ENCODE measurements at places on chromosomes 2 and 18. TPM values are rescaled to one million over a fixed set of nuclear protein-coding genes. Genes with fewer than 3 reads are reported as not detected.

- DNase-seq = no peak
These were observed 38.9 kb downstream of the ZNF532 start for GRCh38 chr18:58903533-58903932.

DNA sequence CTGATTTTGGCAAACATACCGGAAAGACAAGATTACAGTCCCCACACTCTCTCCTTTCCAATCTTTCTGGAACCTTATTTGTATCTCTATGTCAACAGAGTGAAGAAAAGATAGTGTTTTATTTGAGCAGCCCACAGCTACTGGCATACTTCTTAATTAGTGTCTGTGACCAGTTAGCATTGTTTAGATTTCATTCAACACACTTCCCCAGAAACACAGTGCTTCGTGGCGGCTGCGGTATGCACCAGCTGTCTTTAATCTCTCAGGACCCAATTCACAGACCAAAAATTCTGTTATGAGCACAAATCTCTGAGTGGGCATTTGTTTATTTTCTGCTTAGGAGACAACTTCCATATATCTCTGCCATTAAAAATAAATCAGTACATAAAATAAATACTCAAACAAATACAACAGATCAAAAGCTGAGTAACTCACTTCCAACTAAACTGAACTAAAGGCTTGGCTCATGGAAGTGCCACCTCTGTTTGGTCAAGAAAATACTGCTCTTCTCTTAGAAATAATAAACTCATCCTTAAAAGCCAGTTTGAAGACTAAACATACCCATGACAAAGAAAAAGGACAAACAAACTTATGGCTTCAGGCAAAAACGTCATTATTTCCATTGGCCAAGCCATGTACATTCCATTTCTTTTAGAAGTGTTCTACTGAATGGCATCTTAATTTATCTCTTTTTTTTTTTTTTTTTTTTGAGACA is 392.4 kb downstream of the TXNL1 start:
- no peak for DNase-seq

GRCh38 chr18:61764381-61764780 is 128.4 kb downstream of the RNF152 start:
- no peak for DNase-seq

DNA sequence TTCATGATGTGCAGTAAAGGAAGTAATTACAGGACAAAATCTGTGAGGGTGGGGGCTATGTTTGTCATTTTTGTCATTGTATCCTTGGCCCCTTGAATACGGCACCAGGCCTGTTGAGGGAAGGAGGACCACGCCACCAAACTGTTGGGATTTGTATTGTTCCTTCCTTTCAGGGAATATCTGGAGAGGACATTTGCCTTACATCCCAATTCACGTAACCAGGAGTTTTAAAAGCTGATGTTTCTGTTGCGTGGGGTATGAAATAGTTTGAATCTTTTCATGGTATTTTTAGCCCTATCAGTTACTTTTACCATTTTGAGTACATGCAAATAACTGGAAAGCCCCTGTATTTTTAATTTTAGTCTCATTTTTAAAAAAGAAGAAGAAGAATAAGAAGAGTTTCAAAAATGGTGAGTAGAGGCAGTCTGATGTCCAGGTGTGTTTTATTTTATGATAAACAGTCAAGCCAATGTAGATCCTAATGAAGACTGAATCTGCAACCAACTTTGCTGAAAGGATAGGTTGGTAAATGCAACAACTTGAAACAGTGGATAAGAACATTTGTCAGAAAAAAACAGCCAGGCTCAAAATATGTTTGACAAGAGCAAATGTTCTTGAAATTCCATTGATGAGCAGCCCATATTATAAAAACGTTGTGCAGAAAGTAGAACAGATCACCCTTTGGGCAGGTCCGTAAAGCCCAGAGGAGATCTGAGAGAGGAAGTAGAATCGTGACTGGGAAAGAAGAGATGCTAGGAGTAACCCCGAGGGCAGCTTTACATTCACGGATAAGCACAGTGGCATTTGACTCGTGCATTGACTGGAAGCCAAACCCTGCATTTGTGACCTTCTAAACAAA is 54.5 kb downstream of the RASGRP3 start:
- DNase-seq = no peak

DNA sequence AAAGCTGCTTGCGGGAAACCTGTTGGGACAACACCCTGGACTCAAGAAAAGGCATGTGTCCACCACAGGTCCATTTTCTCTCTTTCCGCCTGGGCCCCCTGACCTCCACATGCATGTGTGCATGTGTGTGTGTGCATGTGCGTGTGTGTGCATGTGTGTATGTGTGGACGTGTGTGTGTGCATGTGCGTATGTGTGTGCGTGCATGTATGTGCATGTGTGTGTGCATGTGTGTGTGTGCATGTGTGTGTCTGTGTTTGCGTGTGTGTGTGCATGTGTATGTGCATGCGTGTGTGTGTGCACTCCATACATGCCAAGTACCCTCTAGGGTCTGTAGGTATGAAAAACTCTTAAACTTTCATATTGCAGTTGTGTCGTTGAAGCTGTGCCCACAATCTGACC is 16.3 kb downstream of the CAPN14 start:
- DNase-seq = no peak

DNA sequence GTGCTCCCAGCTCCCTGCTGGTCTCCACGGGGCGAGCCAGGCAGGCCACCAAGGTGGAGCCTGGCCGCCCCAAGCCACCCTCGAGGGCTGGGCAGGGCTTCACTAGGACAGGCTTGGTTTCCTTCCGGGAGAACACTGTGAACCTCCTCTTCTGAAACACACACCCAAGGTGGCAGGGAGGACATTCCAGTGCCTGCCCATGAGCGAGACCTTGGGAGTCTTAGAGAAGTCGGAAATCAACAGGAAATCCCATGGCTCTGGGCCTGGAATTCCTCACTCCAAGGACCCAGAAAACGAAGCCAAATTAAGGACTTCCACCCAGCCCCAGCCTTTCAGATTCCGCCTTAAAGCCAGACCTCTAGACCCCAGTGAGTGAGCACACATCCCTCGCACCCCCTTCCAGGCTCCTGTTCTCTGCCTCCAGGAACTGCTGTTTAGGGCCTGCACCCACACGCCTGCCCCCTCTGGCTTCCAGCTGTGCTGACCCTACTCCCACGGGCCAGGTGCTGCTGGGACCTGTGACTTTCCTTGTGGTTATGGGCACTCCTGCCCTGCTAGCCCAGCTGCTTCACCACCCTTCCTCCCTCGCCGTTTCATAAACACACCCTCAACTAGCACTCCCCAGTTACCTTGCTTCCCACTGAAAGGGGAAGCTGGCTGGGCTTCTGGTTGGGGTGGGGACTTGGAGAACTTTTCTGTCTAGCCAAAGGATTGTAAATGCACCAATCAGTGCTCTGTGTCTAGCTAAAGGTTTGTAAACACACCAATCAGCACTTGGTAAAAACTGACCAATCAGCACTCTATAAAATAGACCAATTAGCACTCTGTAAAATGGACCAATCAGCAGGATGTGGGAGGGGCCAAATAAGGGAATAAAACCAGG is 13.7 kb downstream of the GPR17 start:
- peak; percentile 61 for DNase-seq

DNA sequence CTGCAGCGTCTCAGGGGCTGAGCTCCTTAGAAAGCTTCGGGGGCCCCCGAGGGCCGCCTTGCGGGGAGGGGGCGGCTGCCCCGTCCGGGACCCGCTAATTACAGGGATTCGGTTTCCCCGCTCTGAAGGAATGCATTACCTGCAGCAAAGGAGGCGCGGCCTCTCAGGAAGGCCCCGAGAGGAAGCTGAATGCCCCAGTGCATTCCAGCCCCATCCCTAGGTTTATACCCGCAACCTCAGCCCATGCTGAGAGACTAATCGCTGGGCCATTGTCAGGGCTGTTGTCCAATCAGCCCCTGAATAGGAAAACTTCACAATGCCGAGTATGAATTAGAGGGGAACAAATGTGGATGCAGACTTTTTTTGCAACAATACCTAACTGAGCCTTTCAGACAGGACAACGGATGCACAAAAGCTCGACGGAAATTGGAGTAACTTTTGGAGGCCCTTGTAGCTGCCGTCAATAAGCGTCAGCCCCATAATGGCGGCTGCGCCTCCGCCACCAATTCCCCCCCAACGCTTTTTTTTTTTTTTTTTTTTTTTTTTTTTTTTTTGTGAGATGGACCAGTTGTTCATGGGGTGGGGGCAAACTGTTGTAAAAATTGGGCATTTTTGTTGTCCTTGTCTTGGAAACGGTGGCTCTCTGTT is 138.6 kb upstream of the SIX3 start:
- no peak for DNase-seq

DNA sequence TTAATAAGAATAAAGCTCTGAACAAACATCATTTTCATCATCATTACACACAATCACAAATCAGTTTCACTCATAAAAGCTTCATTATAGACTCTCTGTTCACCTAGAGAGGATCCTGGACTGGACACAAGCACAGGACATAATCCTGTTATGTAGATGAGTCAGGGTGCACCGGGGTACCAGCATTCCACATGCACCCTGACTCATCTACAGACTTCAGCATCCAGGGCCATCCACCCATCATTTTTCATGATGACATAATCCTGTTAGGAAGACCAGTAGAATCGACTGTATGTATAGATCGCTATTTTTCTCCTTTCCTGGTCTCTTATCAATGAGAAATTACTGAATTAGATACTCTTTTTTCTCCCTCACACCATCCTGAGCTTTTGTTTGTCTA is 73.7 kb upstream of the PIK3C3 start:
- DNase-seq = no peak

GRCh38 chr2:150234787-150235446 is 252.6 kb downstream of the RND3 start:
- no peak for DNase-seq

DNA sequence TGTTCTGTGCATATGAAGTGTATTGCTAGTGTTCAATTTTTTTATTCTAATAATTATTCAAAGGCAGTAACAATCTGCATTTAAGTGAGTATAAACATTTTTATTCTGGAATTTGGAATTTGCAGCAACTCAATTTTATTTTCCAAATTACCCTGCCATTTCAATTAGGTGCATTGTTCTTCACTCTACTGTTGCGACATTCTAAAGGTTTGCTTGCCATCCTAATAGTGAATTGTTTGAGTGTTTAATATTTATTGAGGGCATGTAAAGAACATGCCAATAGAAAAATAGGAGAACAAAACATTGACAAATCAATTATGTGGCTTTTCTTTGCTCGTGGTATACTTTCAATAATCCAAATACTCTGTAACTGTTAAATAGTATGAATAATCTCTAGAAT is 18.0 kb downstream of the MEIS1 start:
- DNase-seq = no peak

- DNase-seq = no peak
These were observed 19.5 kb downstream of the CHST10 start for GRCh38 chr2:100397976-100398375.

DNA sequence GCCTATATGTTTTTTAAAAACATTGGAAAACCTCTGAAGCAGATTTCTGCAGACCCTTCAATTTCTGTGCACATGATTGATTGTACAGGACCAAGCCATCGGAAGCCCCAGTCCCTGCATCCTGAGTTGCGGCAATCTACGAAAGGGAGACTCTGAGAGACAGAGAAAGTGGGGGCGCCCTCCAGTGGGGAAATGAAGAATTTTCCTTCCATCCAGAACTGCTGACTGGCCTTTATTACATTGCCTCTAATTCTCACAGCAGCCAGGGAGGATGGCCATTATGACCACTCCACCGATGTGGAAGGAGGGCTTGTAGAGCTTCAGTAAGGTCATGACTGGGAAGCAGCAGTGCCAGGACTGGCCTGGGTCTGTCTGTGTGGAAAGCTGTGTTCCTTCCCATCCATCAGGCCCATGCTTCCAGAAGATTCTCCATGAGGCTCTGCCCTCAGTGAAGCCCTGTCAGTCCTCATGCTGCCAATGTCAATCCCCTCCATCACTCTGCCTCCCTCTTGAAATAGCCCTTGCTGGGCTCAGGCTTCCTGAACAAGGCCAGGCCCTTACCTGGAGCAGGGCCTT is 20.0 kb upstream of the RESP18 start:
- DNase-seq = no peak

DNA sequence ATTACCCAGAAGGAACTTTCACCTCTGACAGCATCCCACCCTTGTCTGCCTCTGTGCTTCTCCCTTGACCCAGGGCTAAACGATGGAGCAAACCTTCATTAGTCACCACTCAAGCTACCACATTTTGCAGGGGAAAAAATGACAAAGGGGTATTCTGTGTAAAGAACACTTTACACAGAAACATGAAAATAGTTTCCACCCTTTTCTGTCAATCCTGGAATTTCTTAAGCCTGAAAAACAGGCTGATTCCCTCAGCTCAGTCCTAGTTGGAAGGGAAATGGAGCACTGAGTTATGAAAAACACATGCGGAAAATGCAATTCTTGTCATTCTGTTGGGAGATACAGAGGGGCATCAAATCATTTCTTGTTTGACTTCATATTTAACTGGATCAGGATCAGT is 175.0 kb upstream of the HNRNPA3 start:
- no peak for DNase-seq

GRCh38 chr2:213703406-213704098 is 419.3 kb downstream of the SPAG16 start:
- DNase-seq = no peak

Gene GLI2
- total RNA-seq = 2.4 TPM

Gene NOL4
- not detected for total RNA-seq

Gene FBXO15
- not detected for total RNA-seq

Gene C2orf78
- total RNA-seq = not detected

Gene MALL
- 11.8 TPM for total RNA-seq

Gene IFIH1
- total RNA-seq = 6.0 TPM

Gene SPDYA
- total RNA-seq = 0.14 TPM

Gene SERPINB4
- not detected for total RNA-seq

Data from left ventricle myocardium inferior (tissue), 1 donor.